ENCODE measurements at places on chromosomes 6 and 20.
A peak's percentile ranks its signal among the peaks of the same experiment; 100 is the strongest.

DNA sequence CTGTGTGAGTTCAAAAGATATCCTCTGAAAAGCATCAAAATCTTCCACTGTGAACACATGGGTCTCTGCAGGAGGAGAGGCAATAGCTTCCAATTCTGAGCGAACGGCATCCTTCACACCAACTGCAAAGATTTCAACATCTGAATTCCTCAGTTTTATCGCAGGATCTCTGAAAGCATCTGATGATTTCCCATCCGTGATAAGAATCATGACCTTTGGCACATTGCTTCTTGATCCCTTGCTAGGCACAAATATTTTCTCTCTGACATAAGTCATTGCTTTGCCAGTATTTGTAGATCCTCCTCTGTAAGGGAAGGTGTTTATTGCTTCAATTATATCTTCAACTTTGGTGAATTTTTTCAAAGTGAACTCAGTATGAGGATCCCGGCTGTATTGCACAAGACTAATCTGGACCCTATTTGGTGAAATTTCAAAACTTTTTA lies 22.7 kb downstream of the COL12A1 start:
- peak; percentile 88 for DNase-seq

- DNase-seq, result no peak
These were observed 18.4 kb downstream of the ITPR3 start for GRCh38 chr6:33639559-33639958.

GRCh38 chr20:10239954-10240353 lies 21.3 kb downstream of the SNAP25 start:
- no peak for DNase-seq

GRCh38 chr6:21070620-21071019 lies 522.9 kb upstream of the SOX4 start:
- DNase-seq, result no peak

DNA sequence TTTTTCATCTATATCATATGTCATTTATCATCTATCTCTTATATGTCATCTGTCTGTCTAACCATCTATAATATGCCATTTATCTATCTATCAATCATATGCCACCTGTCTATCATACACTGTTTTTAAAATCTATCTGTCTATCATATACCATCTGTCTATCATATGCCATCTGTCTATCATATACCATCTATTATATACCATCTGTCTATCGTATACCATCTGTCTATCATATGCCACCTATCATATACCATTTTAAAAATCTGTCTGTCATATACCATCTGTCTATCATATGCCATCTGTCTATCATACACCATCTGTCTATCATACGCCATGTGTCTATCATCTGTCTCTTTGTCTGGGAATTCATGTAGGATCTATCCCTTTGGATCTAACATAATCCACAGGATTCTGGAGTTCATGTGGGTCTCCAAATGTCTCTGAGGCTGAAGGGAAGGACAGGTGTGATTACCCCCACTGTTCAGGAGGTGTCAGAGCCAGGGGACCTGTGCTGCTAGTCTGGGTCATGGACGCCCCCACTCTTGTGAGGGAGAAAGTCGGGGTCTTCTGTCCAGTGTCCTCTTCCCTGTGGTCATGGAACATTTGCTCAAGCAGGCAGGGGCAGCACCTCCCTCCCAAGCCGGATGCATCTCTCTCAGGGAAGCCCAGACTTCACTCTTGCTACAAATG lies 36.9 kb upstream of the FRMD1 start:
- no peak for DNase-seq

- no peak for DNase-seq
These were observed 95.7 kb downstream of the TULP4 start for GRCh38 chr6:158408013-158408412.

GRCh38 chr6:69994251-69994650 lies 127.9 kb downstream of the COL19A1 start:
- no peak for DNase-seq

DNA sequence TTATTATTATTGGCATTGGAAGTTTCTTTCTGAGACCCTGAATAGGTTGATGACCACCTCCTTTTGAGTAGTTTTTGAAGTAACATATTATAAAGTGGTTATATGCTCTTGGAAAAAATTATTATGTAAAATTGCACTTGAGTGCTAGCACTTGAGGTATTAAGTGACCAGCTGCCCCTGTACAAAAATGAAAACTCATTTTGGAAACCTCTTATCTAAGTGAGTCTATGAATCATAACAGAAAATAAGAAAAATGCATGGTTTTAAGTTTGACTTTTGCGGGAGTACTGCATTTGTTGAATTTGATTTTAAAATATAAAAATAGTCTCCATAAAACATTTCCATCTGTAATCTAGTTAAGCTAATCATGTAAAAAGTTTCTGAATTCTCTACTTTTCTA lies 248.3 kb downstream of the TMEM242 start:
- DNase-seq, result no peak

DNA sequence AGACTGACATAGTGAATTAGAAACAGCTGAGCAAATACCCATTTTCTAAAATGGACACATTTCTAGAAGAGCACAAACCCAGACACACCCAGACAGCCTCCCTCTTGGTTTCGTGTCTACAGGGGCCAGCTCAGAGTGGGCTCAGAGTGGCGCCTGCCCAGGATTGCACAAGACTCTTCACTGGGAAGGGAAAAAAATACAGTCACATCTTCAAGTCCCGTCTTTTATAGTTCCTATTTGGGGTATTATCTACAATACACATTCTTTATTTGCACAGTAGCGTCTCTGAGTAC lies 246.1 kb upstream of the AFDN start:
- no peak for DNase-seq
